Activated T-helper 17 cell treated with anti-CD3 and anti-CD28 coated beads, Interleukin-2, amount 50 U/mL, for 72 hours (primary cell): ENCODE measurements at places on chromosomes 5 and 9.

GRCh38 chr5:44538797-44539601 lies 149.8 kb upstream of the FGF10 start:
- no peak for ATAC-seq

DNA sequence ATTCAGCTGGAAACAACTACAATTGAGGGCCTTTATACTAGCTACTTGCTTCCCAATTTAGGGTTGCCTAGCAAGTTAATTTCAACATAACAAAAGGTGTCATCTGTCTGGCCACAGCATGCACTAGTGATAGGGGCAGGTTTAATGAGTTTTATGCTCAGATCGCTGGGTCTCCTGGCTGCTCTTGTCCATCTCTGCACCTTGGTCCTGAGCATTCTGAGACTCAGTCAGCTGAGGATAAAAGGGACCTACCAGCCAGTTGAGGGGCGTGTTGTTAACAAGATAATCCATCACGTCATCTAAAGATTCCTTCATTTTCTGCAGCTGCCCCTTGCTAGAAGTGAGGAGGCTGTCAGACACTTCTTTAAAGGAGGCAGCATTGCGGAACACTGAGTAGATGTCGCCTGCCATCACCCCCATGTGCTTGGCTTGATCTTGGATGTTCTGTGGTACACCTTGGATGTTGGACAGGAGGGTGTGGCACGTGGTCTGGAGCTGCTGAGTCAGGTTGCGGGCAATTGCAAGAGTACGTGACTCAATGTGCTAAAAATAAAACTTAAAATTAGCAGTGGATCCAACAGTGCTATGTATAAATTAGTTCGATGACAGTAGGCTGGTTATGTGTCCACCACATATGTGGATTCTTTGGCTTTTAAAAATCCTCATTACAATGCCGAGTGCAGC lies 11.0 kb downstream of the PLIN2 start:
- peak; percentile 31 for ATAC-seq

DNA sequence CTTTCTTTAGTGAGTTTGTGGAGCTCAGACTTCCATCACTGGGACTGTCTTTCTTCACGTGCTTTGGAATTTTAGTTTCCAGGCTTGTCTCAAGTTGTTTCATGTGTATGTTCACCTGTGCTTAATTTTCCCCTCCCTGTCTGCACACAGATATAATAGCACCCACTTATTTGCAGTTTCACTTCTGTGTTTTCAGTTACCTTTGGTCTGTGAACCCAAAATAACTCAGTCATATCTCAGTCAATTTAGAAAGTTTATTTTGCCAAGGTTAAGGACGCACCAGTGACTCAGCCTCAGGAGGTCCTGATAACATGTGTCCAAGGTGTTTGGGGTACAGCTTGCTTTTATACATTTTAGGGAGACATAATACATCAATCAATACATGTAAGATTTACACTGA lies 330.4 kb downstream of the ICE1 start:
- no peak for ATAC-seq

- no peak for ATAC-seq
These were observed 18.4 kb downstream of the SLC25A46 start for GRCh38 chr5:110757118-110757729.

DNA sequence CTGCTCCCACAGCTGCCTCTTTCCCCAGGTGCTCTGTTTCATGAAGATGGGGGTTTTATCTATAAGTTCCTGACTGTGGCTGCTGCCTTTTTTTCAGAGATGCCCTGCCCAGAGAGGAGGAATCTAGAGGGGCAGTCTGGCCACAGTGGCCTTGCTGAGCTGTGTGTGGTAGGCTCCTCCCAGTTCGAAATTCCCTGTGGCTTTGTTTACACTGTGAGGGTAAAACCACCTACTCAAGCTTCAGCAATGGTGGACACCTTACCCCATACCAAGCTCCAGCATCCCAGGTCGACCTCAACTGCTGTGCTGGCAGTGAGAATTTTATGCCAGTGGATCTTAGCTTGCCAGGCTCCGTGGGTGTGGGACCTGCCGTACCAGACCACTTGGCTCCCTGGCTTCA lies 250.0 kb downstream of the FER start:
- ATAC-seq, result no peak

GRCh38 chr9:128203707-128204551 lies 750 bp downstream of the DNM1 start:
- ATAC-seq, result peak; percentile 25

DNA sequence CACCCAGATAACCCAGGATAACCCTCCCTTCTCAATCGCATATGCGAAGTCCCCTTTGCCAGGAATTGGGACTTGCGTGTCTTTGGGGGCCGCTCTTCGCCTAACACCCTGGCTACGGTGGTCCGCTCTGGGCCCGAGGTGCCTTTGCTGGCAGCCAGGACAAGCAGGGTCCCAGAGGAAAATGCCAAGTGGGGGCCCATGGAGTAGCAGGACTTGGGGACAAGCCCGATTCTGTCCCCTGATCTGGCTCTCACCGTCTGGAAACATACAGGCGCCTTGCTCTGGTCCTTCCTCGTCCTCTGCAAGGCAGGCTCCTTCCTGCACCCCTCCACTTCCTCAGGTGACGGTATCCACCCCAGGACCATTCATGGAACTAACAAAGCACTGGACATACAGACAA lies 78.1 kb upstream of the UNC5A start:
- ATAC-seq, result no peak

DNA sequence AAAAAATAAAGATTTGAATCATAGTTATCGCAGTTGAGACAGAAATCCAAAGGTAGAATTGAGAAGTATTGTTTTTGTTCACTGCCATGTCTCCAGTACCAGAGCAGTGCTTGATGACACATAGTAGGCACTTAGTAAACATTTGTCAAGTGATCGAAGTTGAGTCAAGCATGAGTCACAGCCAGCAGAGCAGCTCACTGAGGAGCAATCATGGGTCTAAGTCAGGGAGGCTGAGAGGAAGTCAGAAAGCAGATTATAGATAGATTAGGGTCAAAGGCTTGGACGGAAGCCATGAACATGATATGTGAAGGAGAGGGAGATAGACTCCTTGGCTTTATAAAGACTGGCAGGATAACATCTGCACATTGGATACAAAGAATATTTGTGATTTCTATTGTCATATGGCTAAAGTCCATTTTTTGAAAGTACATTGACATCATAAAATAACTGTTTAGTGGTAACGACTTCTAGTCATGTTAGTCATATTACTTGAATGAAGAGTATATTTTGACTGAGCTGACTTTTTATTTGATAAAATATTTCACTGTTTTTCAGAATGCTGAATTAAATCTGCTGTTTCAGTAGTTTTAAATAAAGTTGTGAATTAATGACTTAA lies 168.5 kb downstream of the RAB3C start:
- ATAC-seq, result peak; percentile 100

- ATAC-seq, result no peak
These were observed 888 bp downstream of the RPL26L1 start for GRCh38 chr5:172959824-172960799.

- no peak for ATAC-seq
These were observed 128.3 kb downstream of the EFNA5 start for GRCh38 chr5:107542428-107542827.

DNA sequence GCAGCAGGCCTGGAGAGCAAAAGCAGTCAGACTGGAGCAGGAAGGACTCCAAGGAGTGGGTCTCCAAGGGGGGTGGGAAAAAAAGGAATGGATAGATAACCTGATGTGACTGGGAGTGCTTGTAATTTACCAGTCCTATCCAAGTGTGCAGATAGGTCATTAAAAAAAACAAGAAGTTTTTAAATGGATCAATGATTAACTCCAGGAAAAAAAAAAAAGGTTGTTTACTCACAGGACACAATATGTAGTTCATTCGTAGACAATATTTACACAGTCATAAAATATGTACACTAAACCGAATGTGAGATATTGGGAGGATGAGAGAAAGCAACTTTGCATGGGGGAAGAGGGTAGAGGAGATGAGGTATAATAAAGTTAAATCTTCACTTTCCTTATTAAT lies 20.4 kb downstream of the ZBTB5 start:
- no peak for ATAC-seq

- ATAC-seq, result peak; percentile 78
These were observed at the start of gene ST6GALNAC6 for GRCh38 chr9:127899128-127899943. TSS of gene ST6GALNAC6 (minus strand) at chr9:127899603. CDS start at chr9:127897981, 1,622 bp downstream.

DNA sequence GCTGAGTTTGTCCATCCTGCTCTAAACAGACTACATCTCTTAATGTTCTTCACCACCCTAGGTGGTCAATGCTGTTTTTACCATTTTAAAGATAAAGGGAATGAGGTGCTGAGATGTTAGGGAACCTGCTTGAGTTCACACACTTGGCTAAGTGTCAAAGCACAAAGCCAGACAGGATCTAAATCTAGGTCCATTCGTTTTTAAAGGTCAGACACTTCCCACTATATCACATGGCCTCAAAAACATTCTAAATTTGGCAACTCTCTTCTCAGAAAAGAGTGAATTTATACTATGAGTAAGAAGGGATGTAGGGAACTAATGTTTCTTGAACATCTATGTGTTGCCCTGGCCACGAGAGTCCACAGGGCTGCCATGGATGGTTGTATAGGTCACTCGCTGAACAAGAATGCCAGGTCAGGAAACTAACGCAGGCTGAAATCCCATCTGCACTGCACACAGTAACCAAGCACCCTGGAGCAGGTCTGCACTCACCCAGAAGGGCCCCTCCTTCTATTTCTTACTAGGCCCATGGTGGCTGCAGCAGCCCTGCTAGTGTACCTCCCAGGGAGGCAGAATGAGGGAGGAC lies 213.0 kb downstream of the SPOCK1 start:
- no peak for ATAC-seq

GRCh38 chr5:751496-751895 lies 33.0 kb downstream of the ZDHHC11B start:
- no peak for ATAC-seq

DNA sequence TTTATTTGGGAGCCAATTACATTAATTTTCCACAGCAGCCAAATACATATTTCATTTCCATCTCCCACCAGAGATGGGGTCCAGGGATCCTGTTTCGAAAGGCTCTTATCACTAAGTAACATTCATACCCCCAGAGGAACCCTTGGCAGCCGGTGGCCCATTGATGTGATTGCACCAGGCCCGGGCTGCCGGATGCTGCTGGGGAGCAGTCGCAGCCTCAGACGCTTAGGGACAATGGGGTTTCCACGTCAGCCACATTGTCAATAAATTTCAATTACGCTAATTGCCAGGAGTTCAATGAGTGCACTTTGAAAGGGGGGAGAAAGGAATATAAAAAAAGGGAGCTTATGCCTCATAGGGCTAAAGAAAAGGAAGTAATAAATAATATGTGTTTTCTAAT lies 478.8 kb upstream of the ADAMTS16 start:
- no peak for ATAC-seq

DNA sequence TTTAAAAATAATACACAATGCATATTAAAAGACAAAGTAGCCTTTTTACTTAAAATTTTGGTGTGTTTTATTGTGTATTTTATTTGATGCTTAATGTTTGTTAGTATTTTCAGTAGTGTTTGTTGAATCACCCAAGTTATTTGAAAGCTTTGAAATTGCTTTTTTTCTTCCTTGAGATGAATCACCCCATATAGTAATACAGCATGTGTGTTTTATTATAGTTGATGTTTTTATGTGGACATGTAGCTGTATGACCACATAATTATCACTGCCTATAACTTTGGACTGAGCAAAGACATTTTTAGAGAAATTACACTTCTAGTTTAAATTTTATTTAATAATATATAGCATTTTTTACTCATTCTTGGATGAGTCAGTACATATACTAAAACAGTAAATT lies 18.0 kb downstream of the FAM174A start:
- ATAC-seq, result no peak

GRCh38 chr5:178098685-178099084 lies 14.6 kb upstream of the N4BP3 start:
- no peak for ATAC-seq

GRCh38 chr5:124394700-124395245 lies 351.7 kb downstream of the ZNF608 start:
- no peak for ATAC-seq

GRCh38 chr9:124180557-124180956 lies 77.2 kb upstream of the NEK6 start:
- ATAC-seq, result no peak

DNA sequence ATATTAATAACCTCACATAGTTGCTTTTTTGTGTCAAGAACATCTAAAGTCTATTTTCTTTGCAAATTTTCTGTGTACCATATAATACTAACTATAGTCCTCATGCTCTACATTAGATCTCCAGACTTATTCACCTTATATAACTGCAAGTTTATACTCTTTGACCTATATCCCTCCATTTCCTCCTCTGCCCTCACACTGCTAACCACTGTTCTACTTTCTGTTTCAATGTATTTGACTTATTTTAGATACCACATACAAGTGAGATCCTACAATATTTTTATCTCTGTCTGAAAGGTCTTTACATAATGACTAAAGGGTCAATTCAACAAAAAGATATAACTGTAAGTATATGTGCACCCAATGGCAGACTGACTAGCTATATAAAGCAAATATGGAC lies 789.7 kb upstream of the ZNF608 start:
- ATAC-seq, result no peak

- no peak for ATAC-seq
These were observed 6.6 kb downstream of the FBXW11 start for GRCh38 chr5:171999877-172000276.

DNA sequence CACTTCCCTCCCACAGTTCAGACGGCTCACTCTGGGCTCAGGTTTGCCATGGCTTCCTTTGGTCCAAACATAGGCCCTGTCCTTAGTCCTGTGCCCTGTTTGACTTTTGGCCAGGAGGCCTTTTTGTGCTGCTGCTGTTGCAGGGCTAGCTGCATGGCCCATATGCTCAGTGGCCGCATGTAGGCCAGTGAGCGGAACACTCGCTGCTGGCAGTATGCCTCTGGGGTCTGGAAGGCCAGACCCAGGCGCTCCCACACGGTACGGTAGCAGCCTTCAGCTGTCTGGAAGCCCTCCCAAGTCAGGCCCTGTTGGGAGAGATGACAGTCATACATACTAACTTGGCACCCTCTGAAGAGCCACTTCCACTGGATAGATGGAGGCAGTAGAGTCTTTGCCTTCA lies 4.7 kb downstream of the CREB3 start:
- ATAC-seq, result no peak

DNA sequence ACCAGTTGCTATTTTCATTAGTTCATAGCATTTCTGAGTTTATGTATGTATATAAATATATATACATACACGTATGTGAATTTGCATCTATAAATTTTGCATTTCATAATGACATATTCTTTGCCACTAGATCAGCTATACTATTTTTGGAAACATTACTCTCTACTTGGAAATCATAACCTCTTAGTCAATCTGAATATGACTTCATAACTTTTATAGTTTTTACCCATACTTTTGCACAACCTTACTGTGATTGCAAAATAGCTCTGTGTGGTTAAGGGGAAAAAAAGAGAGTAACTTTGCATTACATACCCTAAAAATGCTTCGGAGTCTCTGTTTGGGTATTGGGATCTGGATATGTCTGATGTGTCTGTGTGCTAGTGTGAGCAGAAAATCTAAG lies 44.9 kb upstream of the ADAMTSL1 start:
- ATAC-seq, result no peak

DNA sequence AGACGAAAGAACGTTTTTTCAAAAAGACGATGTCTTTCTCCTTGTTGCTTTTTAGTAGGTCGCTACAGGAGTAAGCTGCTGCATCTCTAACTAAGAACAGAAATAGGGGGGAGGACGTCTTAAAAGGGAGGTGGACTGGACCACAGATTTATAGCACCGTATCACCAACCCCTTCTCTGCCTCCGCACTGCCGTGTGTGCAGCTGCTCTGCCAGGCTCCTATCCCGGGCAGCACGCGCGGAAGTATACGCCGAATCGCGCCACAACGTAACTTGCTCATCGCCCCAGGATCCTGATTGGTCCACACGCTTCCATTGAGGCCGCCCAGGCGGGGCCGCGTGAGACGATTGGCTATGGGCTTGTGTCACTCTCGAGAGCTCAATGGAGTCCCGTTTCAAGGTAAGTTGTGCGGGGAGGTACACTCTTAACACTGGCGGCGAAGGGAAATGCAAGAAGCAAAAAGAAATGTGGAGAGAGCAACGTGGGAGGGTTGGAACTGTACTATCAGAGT lies at the start of gene ELAVL2:
Gene ELAVL2 (minus strand): TSS at position 121 of the 510 bp plus-strand sequence. CDS start 64,006 bp downstream, outside the sequence.
- ATAC-seq, result peak; percentile 49
